Cardiac septum (tissue), 1 donor: ENCODE measurements at places on chromosomes 13 and 19. TPM values are rescaled to one million over a fixed set of nuclear protein-coding genes. Genes with fewer than 3 reads are reported as not detected.

DNA sequence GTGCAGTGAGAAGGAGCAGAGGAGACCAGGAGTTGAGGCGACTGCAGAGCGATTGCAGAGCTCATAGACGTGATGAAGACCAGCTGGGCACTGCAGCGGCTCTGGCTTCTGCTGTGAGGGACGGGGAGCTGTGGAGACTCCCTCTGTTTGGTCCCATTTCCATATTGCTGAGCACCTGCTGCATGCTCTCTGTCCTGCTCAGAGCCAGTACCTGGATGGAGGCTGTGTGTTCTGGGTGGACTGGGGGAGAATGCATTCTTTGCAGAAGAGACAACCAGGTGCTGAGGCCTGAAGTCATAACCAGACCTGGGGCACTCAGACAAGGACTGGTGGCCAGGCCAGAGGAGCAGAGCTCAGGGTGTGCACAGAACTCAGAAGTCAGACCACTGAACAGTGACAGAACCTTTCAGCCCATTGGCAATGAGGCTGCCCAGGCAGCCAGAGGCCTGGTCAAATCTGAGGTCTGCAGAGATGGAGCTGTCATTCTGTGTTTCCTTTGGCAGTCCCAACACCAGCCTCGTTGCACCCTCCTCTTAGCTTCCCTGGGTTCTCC is 1.3 kb upstream of the A1BG start:
- DNase-seq = peak; percentile 66

GRCh38 chr19:43599635-43600295 is 3.4 kb downstream of the ZNF576 start:
- DNase-seq = no peak

DNA sequence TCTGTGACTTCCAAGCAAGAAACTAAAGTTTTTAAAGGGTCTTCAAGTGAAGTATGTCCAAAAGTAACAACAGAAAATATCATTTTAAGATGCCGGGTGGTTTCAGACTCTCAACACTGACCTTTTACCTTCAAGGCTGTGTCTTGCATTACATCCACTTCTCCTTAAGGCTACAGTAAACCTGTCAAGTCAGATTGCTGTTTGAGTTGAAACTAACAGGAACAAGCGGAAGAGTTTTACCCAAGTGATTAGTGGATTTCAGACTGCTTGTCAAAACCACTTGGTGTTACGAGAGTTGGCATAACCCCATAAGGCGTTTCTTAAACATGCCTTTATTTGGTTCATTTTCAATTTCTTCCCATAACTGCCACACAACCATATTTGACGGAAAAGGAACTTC is 283.1 kb downstream of the DCT start:
- DNase-seq = no peak

ZNF578 gene
- total RNA-seq = 2.6 TPM

DNA sequence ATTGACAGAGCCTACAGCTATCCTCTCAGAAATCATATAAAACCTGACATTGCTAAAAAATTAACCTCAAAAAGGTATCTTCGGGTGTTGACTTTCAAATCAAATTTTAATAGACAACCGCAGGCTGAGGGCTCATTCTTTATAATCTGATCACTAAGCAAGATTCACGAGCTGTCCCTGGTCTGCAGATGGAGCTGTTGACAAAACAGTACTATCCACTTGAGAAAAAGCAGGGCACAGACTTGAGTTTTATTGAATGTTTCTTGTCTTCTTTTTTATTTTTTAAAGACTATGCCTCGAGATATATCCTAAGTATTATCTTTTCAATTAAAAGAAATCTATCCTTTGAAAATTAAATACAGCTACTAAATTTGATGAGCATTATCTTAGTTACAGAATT is 540.5 kb downstream of the PCDH9 start:
- DNase-seq = no peak

GRCh38 chr19:38655148-38655824 is 7.8 kb downstream of the ACTN4 start:
- no peak for DNase-seq

- no peak for DNase-seq
These were observed 65.4 kb downstream of the RUBCNL start for GRCh38 chr13:46321494-46322225.

DNA sequence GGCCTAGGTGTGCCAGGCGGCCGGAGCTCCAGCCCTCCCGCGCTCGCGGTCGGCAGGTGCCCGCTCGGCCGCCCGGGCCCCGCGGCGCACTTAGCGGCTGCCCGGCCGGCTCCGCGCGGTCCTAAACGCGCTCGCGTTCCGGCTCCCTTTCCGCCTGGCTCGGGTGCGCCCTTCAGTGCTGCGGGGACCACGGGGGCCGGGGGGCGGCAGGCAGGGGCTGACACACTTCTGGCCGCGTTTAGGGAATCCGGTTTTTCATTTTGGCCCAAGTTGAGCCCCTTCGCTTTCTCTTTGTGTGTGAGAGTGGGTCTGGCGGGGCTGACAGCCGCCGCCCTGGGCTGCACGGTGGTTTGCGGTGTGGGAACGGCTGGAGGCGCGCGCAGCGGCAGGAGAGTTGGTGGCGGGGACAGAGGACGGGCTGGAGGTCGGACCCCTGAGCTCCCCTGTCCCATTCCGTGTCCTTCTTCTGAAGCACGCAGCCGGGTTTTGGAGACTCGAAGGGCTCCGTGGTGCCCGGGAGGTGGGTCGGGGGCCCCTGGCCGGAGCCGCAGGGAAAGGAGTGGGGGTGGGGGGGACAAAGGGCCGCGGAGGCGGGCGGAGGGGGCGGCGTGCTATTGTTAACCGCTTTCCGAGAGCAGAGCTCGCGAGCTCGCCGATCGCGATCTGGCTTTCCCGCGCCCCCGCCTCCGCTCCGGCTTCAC is 3.1 kb downstream of the FGF9 start:
- DNase-seq = no peak

REEP6 gene
- 3.3 TPM for total RNA-seq

DNA sequence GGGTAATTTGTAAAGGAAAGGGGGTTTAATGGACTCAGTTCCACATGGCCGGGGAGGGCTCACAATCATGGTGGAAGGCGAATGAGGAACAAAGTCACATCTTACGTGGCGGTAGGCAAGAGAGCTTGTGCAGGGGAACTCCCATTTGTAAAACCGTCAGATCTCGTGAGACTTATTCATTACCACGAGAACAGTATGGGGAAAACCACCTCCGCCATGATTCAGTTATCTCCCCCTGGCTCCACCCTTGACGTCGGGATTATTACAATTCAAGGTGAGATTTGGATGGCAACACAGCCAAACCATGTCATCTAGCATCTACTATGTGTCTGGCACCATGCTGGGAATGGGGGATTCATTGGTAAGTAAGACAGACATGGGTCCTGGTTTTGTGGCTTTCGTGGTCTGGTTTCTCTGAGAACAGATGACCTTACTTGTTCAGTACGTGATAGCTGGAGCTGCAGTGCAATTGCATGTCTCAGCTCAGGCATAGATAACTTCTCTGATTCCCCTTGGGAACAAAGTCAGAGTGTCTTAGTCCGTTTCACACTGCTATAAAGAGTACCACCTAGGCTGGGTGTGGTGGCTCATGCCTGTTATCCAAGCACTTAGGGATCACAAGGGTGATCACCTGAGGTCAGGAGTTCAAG is 8.3 kb downstream of the ZNF554 start:
- DNase-seq = no peak

DNA sequence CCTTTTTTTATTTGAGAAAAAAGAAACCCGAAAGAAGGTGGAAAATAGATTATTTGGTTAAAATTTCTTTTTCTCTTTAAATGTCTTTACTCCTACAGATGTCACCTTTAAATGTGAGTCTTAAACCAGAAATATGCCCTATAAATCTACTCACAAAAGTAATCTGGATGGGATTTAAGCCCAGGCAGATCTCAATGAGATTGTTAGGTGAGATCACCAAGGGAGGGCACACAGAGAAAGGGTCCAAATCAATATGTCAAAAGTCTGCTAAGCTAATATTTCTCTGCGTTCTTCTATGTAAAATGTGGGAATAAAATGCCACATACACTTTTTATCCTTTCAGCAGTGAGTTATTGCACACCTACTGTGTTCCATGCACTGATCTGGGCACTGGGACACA is 32.9 kb downstream of the WASF3 start:
- DNase-seq = no peak
